ENCODE measurements at places on chromosomes 5 and 9.

GRCh38 chr5:144778561-144778960, 607.9 kb downstream of the KCTD16 start:
- no peak for DNase-seq

DNA sequence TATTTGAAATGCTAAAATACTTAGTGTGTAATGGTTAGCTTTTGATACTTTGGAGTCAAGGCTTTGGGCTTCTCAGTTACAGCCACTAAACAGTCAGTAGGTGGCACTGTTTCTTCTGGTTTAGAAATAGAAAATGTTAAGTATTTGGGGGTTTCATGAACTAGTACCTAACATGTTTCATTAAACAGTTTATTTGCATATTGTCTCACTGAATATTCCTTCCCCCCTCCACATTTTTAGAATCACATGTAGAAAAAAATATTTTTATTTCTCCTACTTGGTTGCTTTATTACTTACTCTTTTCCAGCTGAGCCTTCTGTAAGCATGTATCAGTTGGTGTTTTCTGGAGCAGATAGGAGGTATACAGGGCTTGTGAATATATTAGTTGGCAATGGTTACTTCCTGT, 48.0 kb downstream of the IPO11 start:
- no peak for DNase-seq

DNA sequence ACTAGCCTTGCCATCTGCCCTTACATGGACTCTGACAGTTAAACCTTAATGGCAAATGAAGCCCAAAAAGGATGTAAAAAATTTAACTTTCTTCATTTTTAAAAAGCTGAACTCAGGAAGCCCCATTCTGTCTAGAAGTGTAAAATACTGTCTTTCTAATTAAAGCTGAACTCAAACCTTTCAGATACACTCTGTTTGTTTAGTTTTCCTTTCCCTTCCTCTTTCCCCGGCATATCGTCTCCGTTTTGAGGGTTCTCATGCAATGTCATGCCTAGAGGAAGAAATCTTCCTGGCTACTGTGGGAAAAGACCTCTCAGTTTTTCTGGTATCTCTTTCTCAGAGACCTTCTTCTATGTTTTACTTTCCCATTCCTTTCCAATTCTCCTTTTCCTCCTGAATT, 841.5 kb downstream of the DTWD2 start:
- DNase-seq: no peak

DNA sequence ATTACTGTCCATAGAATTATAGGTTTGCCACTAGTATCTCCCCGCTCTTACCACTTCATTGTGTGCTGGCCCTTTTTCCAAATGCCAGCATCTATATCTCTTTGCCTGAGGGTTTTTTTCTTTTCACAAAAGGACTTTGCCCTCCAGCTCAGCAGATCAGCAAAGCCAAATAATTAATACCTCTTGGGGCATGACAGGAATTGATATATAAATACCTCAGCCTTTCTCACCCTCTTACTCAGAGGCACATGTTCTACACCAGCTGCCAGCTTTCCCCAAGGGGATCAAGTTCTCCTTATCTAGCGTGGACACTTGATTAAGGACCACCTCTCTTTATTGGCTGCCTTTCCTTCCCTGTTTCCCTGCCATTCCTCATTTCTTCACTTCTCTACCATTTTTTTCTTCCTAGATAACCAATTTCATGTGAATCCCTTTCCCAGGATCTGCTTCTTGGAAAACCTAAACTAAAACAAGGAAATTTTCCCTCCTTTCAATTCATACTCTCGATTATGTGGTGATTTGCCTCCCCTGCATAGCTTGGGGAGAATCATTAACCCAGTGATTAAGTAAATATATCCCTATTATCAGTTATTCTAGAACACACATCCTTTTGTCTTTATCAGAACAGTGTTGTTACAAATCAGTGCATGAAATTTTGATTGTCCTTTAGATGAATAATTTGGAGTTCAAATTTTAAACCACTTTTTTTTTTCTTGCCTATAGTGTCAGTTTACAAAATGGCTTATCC, 6.9 kb upstream of the NUDT12 start:
- DNase-seq: no peak

DNA sequence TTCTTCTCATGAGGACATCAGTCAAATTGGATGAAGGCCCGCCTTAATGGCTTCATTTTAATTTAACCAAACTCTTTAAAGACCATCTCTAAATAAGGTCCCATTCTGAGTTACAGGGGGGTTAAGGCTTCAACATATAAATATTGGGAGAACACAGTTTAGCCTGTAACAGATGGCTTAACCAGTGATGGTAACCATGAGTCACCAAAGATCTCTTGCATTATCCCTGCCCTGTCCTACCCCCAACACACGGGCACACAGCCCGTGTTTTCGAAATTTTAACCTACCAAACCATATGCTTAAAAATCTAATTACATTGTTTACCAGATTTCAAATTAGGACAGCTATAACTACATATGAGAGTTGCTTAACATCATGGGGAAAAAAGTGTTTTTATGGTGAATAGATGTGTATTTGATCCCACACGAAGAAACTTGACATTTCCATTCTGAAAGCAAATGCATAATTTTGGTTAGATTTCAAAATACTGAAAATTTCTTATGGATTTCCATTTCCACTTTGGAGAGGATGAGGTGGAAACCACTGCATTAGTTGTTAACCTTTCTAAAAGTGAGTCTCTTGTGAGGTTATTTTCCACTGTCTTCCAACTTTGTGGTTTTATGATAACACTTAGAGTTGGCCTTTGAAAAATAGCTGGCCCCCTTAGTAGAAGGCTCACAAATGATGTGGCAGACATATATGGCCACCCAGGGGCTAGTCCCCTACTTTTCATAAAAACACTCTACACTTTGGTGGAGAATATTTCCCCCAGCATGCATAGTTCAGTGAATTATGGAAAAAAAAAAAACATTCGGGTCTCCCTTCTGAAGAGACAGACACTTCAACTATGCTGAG, 849.3 kb downstream of the TLE1 start:
- DNase-seq: no peak

GRCh38 chr9:1647776-1648175, 367.4 kb upstream of the SMARCA2 start:
- no peak for DNase-seq

DNA sequence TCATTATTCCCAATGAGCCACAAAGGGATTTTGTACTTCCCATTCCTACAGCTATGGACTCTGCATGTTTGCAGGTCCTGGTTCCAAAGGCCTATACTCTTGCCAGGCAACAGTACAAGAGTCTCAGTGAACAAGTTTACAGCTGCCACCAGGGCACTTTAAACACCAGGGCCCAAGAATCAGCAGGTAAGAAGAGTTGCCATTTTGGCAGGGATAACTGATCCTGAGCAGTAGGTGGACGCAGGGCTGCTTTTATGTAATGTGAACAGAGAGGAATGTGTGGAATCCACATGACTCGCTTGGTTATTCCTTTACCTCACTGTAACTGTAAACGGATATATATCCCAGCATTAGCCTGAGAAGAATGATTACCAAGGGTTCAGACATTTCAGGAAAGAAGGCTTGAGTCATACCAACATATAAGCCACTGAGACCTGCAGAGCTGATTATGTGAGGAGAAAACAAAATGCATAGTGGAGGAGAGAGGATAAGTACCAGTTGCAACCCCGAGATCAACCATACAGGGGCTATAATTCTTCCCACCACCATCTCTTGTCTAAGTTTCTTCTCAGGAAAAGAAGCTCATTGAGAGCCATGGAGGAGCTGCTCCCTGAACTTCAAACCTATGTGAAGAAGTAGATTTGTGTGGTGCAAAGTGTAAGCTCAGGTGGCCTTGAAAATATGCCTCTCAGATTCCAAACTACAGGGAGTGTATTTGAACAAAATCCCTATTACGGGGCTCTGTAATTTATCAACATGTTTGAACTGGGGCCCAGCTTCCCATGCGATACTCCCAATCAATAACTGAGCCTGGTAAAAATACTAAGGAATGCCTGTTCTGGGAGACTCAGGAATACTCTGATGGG, 24.6 kb downstream of the RAPGEF6 start:
- no peak for DNase-seq

DNA sequence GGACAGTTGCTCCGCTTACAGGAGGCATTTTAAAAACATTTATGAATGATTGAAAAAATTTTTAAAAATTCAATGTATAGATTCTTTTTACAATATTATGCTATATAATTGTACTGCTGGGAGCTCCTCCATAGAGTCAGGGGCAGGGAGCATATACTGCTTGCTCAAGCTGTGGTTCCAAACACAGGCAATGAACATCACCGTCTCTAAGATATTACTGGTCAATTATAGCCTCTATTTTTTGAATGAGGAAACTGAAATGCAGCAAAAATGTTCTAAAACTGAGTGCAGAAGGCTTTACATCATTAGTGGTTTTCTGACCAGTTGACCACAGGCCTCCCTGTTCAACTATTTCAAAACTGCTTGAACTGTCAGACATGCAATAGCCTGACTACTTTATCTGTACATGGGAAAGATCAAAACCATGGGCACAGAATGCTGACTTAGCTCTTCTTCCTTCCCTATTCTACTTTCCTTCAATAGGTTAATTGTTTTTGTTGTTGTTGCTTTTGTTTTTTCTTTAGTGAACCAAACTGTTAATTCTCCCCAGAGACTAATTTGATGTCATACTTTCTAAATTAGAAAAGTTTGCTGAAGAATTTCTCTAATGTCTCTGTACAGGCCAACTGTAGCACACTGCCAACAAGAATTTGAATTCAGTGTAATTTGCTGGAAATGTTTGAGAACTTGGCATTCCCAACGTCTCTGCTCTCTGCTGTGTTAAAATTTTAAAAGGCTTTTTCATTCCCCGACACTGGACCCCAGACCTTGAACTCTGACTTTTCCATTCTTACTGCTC, 107.6 kb upstream of the MPDZ start:
- no peak for DNase-seq

DNA sequence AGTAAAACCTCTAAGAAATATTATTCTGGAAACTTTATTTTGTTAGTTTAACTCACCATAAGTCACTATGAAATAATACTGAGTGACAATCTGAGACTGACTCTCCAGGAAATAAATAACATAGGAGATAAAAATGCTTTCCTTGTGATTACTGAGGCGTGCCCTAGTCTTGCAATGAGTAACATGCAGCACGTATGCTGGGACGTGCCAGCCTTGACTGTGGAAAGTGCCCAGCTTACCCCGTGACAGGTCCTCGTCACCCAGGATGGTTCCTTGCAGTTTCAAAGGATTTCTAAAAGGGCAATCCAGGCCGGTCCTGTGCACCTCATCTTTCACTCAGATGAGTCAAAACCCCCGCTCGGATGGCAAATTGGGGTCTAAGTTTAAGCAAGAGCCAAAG, 720.8 kb upstream of the ADAMTS16 start:
- no peak for DNase-seq

DNA sequence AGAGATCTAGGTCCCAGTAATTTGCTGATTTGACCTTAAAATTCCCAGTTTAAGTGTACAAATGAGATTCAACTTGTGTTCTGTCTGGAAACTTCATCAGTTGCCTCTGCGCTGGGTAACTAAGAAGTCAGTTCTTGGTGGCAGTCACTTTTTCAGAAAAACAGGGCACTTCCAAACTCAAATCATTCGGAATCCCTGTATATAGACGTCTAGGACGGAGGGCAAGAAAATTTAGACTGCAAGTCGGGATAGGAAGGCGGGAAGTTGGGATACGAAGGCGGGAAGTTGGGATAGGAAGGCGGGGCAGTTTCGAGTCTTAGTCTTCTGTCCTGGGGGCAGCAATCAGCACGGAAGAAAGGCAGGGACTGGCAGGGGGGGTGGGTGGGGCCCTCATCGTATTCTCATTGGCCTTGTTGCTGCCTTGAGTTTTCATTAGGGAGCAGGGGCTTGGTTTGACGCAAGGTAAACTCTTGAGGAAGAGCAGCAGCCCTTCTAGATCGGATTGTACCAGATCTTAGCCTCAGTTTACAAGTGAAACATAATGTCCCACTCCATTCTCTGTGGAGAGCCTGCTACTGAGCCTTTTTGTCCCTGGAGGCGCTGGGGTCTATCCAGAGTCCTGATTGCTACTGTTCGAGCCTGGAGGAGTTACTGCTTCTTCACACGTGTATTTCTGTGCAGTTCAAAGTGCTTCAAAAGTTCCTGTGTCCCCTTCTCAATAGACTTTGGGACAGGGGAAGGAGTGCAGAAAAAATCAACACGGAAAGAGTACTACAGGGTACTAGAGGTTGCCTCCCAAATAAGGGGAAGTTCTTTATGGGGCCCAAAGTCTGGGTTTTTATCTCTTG, 2.7 kb upstream of the PURA start:
- no peak for DNase-seq

DNA sequence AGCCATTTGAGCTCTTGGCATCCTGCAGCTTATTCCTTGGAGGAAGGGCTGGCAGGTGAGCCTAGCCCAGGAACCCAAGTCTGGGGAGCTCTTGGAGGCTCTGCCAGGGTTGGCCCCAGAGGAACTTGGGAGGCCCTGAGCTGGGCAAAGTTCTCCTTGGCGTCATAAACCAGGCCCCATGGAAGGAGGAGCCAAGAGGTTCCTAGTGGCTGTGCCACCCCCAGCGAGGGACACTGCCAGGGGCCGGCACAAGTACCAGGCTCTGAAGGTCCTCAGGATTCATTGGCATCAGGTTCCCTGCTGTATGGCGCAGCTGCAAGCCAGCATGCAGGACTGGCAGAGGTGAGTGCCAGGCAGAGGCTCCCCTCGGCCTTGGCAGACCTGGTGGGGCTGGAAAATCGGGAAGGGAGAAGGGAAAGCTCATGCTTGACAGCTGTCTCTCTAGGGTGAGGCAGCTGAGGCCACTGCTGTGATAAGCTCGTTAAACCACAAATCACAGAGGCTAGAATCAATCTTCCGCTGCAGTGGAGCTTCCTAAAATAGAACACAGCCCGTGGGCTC, 54.6 kb upstream of the SYNPO start:
- DNase-seq: no peak

- DNase-seq: no peak
These were observed 133.8 kb upstream of the DAB2 start for GRCh38 chr5:39558541-39558940.

DNA sequence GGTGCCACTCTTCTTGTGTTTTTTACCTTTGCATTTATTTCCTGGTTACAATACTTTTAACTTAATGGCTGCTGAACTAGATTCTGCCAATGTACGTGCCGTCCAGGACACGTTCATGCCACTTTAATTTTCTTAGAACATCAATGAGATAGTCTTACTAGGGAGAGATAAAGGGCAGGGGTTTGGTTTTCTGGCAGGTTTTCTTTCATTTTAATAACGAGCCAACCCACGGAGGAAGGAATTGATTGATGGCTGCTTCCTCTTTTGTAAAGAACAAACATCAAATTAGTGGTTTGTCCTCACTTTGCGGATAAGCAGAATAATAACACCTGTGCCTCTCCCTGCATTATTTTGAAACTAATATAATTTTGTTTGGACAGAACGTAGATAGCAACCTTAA, 135.7 kb downstream of the DOCK8 start:
- DNase-seq: no peak

All from activated CD8-positive, alpha-beta memory T cell treated with anti-CD3 and anti-CD28 coated beads for 48 hours (primary cell).